ENCODE measurements at places on chromosomes 12 and 14. TPM values are rescaled to one million over a fixed set of nuclear protein-coding genes. Genes with fewer than 3 reads are reported as not detected.

- DNase-seq: no peak
These were observed 1353.9 kb downstream of the AACS start for GRCh38 chr12:126419131-126419530.

- no peak for DNase-seq
These were observed 59.6 kb upstream of the SCN8A start for GRCh38 chr12:51531284-51531977.

DNA sequence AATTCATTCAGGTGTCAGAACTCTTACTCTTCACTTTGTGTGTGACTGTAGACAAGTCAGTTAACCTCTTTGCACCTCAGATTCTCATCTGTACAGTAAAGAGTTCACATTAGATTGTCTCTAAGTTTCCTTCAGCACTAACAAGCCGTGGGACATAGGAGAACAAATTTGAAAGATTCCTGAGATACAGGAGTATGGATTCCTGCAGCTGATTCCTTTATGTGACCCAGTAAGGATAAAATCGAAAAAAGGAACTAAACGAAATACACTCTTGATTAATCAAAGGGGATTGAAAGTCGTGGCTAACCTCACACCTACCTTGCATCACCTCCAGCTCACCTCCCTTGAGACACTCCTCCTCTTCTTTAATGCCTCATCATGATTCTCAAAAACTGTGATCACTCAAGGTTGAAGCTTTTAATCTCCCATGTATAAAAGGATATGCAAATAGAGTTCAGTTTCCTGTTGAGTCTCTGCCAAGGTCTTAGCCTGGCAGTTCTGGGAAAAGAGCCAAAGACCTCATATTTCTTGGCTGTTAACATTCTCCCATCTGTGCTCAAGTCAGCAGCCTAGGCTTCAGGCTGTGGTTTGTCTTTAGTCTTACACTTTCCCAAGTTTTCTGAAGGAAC, 156.6 kb downstream of the DAD1 start:
- peak; percentile 95 for DNase-seq

DNA sequence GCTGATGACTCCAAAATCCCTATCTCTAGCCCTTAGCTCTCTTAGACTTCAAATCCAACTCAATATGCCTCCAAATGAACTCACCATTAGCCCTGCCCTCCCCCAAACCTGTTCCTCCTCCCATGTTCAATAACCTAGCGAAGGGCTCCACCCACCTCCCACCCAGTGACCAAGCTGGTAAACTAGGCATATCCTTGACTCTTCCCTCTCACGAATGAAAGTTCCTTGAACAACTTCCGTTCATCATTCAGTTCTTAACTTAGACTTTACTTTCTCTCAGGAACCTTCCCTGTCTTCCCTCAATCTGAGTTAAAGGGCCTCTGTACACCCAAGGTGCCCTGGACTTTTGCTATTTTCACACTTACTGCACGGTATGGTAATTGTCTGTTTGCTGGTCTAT, 1.9 kb upstream of the KLHDC1 start:
- no peak for DNase-seq

DNA sequence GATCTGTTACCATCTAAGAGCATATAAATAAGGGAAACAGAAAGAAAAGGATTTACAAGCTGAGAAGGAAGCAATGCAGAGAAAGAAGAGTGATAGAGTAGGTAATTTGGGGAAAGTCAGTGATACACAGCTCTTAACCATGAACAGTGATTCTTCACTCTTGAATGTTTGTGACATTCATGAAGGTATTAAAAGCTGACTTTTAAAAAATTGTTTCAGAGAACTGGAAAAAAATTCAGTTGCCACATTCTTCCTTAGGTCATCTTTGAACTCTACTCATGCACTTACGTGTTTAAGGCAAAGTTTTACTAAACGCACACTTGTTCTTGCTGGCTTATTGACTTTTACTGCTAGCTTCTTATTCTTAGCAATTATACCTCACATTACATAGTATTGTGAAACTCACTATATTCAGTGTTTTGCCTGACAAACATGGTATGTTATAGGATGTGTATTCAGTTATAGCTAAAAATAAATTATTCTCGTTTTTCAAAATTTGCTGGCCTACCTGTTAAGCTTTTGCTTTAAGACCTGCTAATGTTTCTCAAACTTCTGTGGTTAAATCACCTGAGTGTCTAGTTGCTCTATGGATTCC, 10.9 kb downstream of the HIF1A start:
- no peak for DNase-seq

DNA sequence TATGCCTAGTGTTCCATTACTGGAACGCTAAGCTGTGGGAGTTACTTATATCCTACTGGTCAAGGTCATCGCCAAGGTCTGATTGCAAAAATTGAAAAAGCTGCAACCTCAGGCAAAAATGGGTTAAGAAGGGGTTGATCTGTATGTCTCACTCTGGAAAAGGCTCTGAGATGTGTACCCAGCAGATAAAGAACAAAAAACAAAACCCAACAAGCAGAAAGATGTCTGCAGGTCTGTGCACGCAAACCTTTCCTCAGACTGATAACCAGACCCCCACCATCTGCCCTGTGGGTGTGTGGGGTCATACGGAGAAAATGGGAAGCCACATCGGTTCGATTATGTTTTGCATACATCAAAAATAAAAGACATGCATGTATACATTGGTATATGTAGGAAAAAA, 56.4 kb downstream of the TESC start:
- DNase-seq: no peak

DNA sequence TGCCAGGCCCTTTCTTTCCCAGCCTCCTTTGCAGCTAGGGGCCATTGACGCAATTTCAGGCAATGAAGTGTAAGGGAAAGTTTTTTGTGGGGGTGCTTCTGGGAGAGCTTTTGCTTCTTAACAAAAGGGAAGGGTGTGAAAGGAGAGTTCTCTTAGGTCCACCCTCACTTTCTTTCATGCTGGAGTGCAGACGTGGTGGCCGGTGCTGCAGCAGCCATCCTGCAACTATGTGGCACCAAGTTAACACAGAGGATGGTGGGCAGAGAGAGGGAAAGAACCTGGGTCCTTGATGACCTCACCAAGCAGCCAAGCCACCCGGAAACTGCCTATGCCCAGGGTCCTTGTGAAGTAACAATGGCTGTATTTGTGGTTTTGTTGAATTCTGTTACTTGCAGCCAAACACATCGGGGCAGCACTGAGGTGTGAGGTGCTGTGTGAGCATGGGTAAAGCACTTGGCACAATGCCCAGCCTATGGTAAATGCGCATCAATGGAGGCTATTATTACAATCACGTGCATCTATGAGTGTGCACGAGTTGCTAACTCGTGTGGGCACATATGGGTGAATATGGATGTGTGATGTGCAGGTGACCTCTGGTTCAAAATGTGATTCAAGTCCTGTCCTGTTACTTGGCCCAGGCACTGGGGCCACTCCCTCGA, 122.6 kb downstream of the CALM1 start:
- DNase-seq: no peak

DNA sequence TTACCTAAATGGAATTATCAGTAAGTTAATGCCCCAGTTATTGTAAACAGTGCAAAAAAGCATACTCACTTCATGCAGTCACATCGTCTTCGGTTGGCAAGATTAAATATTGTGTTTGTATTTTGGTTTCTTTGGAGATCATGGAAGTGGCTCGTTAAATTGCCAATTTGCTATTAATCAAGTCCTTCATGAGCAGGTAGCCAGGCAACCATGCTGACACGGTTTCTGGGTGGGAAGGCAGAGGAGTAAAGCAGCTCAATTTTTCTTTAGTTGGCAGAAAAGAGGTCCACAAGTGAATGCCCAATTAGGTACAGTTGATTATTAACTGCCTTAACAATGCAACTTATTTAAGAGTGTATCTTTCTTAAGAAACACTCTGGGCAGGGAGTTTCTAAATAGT, 43.9 kb downstream of the PPP4R3A start:
- DNase-seq: no peak

DNA sequence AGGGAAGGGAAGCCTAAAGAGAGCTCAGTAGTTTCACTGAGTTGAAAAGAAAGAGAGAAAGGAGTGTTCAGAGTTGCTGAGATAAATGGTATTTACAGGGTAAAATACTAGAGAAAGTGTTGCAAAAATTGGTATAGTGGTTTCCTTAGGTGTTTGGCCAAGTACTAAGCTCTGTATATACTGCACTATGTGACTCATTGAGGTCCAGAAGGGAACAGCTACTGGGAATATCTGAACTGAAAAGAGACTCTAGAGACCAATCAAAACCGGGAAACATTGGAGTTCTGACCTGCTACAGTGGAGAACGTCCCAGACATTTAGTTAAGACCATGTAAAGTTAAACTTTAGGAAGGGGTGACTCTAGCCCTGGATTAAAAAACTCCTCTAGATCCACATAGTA, 42.7 kb upstream of the ALX1 start:
- DNase-seq: no peak

DNA sequence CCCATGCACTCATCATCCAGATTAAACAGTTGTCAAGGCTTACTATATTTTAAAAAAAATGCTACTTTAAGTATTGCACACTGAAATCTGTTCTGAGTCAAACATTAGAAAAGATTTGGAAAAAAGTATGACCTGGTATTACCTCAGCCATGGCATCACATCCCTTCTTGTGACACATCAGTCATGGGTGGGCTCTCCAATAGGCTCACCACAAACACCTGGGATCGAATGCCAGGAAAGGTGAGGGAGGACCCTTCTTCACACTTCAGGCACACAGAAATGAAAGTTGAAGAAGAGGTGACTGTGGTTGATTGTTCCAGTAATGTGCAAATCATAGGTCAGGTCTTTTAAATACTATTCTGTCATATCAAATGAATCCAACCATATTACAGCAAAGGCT, 36.6 kb upstream of the GZMB start:
- no peak for DNase-seq

- DNase-seq: no peak
These were observed 10.2 kb downstream of the TIGAR start for GRCh38 chr12:4331221-4331620.

DNA sequence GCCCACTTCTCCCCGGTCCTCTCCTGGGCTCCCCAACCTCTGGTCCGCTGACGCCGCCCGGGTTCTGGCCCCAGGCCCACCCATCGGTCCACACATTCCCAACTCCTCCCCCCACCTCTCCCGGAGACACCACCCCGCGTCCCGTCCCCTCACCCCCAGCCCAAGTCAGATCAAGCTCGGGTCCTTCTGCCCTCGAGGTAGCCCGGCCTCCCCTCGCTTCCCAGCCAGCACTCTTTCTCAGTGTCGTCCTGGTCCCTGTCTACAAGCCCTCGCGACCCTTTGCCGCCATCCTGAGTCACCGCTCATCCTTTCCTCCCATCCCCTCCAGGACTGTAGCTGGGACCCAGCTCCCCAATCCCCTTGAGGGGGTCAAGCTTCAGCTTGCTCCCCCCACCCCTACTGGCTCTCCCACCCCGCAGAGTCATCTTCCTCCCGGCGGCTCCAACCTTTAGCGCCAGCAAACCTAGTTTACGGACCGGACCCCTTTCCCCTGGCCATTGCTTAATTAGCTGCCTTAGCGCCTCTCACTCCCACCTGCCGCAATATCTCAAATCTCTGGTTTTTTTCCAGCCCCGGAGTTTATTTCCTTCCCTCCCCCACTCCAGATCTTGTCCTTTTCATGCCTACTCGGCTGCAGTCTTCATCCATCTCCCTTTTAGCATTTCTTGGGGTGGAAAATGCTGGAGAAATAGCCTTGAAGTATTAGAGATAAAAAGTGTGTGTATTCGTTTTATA, 1.1 kb downstream of the PPP4R4 start:
- no peak for DNase-seq

GRCh38 chr12:121723200-121723599, 10.6 kb downstream of the TMEM120B start:
- DNase-seq: no peak

DNA sequence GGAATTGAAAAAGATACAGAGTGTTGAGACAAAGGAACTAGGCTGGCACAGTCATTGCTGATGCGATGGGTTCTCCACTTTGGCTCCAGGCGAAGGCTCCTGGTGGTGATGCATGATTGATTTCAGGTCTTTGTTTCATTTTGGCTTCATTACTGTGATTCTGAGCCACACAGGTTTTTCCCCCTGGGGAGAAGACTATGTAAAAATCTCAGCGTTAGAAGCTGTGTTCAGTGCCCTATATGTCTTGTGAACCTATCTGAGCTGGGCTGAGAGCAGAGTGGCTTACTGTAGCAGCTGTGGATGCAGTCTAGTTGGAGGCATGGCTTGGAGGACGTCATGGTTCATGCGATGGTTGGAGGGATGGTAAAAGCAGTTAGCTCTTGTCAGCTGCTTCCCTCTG, 54.0 kb downstream of the GPATCH2L start:
- DNase-seq: no peak

DNA sequence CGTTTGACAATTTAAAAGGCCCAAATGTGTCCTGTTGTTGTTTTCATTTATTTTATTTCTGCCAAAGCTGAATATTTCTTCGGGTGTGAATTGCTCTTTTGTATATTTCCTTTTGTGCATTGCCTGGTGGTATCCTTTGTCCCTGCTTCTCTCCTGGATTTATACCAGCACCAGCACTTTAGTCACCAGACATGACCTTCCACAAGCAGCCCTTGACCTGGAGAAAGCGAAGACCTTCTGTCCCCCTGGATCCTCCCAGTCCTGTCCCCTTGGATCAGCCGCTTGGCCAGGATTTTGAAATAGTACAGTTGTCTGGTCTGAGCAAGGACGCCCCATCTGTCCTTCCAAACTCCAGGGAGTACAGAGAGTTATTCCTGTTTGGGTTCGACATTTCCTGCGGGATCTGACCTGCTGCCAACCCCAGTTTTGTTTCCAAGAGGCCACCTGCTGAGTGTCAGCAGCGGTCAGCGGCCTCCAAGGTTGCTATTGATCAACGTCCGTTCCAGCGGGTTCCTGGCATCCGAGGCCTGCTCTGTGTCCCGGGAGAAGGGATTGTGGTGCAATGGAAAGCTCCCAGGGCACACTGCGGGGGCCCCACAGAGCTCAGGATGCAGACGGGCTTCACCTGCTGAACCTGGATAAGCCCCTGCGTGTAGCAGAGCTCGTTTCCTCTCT, 45.1 kb upstream of the CHGA start:
- DNase-seq: peak; percentile 79

- DNase-seq: no peak
These were observed 18.0 kb downstream of the SLC24A4 start for GRCh38 chr14:92340931-92341330.

DNA sequence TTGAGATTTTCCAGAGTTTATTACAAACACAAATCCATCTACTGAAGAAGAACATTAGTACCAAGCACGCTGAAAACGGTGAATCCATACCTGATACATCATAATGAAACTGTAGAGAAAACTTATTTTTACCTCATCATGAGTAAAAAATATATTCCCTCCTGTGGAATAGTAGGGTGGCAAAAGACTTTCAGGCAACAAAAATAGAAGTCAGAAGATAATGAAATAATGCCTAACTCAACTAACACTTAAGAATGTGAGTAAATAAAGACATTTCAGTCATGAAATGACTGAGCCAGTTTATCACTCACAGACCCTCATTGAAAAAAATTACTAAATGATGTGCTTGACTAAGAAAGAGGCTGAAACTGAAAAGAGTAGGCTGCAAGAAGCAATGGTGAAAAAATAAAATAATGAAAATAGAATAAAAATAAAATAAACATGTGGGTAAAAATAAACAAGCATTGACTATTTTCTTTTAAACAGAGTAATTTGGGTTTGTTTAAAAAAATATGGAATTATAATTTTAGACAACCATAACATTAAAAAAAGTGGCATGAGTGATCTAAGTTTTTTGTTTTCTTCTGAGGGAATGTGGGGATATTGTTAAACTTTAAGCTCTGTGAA, 148.6 kb downstream of the ASCL1 start:
- DNase-seq: no peak

- no peak for DNase-seq
These were observed 26.6 kb downstream of the PIGH start for GRCh38 chr14:67573228-67574010.

The CACNA1C gene
- total RNA-seq: 0.14 TPM

The REM2 gene
- 0.09 TPM for total RNA-seq

The MYH6 gene
- total RNA-seq: not detected

The MORN3 gene
- total RNA-seq: not detected

The TAS2R14 gene
- total RNA-seq: 2.0 TPM

The NYNRIN gene
- 17.0 TPM for total RNA-seq

The SDS gene
- total RNA-seq: not detected

The CLEC7A gene
- 0.47 TPM for total RNA-seq
